Pulmonary artery endothelial cell (primary cell): ENCODE measurements at places on chromosomes 4 and X.

DNA sequence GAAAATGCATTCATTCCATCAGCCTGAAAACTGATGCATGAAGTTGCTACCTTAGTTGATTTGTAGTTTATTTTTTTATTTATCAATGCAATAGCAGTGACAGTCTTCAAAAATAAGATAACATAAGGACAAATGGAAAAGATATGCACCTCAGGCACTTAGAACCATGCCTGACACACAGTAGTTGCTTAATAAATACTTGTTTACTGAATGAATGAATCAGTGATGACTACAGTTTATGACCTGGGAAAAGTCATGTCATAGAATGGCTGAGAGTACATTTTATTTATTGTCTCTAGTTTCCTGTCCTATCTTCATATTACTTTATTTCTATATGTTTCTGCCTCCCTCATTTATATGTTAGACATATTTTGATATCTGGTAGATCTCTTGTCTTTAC, 171.8 kb downstream of the TLL1 start:
- DNase-seq: no peak

DNA sequence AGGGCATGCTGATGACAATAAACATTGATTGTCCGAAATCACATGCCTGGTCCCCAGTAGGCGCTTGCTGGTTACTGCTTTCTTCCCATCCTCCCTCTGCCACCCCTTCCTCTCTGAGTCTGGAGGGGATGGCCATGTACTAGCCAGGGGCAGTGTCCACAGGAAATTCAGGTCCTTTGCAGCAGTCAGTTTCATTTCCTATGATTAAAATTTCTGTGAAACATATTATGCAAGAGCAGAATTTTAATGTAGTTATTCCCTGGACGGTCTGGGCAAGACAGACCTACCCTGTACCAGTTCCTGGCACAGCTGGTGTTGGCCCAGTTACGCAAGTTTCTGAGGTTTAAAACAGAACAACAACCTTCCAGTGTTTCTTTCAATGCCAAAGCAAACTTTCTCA, 28.2 kb upstream of the TLR2 start:
- no peak for DNase-seq

GRCh38 chrX:136745215-136746173, 35.2 kb downstream of the ARHGEF6 start:
- DNase-seq: no peak

DNA sequence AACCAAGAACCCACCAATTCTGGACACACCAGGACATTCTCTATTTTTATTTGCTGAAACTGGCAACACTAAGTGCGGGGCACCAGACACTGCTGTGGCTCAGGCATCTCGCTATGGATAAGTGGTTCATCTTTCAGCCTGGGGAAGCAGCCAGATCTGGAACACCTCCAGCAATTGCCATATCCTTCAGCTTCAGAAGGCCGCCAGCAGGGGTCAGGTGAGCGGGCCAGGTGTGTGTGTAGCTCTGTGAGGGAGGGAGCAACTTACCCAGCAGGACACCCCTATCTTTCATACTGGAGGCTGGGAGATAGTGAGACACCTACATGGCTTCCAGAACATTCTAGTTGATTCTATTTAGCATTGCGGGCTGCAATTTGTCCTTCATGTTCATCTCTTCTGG, 57.0 kb upstream of the GBA3 start:
- DNase-seq: no peak

GRCh38 chr4:179097741-179098140, 1655.5 kb upstream of the AGA start:
- DNase-seq: no peak

DNA sequence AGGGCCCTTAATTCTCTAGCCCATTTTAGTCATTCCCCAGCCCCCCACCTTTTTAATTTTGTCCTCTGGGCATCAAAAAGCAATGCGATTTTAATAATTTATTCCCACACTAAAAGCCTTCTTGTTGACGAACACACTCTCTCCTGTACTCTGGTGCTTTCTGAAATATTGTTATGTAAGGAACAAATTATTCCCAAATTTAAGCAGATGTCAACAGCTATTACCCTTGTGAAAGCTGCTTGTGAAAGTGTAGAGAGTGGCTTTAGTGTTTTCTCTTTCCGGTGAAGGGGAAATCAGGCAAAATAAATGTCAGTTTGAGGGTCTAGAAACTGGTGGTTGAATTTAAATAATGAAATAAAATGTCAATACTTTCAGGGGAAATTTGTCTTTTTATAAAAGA, 221.2 kb upstream of the CNKSR2 start:
- no peak for DNase-seq

DNA sequence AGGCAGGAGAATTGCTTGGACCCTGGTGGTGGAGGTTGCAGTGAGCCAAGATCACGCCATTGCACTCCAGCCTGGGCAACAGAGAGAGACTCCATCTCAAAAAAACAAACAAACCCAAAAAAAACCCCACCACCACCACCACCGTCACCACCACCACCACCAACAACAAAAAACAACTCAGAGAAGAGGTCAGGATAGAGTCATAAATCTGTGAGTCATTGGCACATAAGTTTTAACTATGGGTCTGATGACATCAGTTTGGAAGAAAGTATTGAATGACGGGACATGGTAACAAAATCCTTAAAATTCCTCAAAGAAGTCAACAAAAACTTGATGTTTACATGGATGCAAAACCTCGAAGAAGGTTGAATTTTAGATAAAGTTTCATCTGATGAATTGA, 288.0 kb upstream of the SFRP2 start:
- no peak for DNase-seq

- DNase-seq: no peak
Measured at GRCh38 chr4:164639001-164639400, 114.9 kb upstream of the SMIM31 start.

DNA sequence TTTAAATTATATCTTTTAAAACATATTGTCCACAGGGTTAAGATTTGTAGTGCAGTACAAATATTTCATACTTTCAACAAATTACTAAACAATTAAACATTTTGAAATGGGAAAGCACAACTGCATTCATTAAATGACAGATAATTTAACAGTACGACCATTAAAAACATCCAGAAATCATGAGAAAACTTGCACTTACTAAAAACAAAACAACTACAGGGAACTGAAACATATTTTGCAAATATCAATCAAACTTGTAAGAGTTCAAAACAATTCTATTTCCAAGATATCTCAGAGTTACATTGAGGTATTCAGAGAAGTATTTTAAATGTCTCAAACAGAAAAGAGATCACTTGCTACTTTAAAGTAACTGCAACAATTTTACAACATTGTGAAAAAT, 478.5 kb upstream of the PCDH10 start:
- DNase-seq: no peak

GRCh38 chrX:119501511-119502148, 33.4 kb downstream of the SLC25A5 start:
- no peak for DNase-seq

GRCh38 chr4:45442466-45442865, 681.4 kb downstream of the GABRG1 start:
- no peak for DNase-seq

GRCh38 chr4:113584407-113585150, 177.0 kb downstream of the CAMK2D start:
- no peak for DNase-seq

GRCh38 chrX:99750721-99751120, 659.4 kb downstream of the PCDH19 start:
- no peak for DNase-seq

GRCh38 chrX:30992381-30992904, 79.4 kb downstream of the FTHL17 start:
- no peak for DNase-seq

DNA sequence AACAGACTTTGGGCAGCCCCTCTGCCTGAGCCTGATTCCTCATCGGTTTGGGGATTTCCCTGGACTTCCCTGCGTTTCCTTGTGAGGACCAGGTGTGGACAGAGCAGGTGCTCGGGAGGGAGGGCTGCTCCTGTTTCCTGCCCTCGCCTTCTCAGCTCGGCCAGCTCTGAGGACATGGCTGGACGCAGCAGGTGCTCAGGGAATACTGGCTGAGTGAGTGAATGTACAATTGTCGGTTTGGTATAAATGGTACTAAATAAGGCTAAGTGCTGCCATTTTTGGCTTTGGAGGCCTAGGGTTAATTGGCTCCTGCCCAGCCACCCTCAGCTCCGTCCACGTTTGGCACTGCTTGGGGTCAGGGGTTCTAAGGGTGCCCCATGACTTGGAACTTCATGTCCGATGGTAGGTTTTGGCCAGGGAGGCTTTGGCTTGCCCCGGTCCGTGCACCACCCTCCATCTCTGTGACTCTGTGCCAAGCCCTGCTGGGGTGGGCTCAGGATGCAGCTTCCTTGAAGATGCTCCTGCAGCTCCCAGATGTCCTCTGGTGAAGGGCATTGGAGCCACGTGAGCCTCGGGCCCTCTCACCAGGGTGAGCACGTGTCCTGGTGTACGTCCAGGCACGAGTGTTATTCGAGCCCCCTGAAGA, 45.0 kb upstream of the NKX1-1 start:
- DNase-seq: no peak

- DNase-seq: no peak
Measured at GRCh38 chr4:3598695-3599227, 66.5 kb upstream of the LRPAP1 start.

GRCh38 chr4:154332681-154333421, 158.7 kb downstream of the DCHS2 start:
- DNase-seq: no peak

- DNase-seq: no peak
Measured at GRCh38 chr4:79882806-79883205, 190.2 kb downstream of the ANTXR2 start.

DNA sequence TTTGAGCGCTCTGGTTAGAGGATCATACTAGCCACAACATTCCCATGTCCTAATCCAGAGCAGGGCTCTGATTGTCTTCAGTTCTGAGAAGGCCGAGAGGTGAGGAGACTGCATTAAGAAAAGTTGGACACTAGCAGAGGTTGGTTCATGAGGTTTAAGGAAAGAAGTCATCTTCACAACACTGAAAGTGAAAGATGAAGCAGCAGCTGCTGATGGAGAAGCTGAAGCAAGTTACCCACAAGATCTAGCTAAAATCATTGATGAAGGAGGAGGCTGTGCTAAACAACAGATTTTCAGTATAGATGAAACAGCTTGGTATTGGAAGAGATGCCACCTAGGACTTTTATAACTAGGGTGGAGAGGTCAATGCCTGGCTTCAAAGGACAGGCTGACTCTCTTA, 36.8 kb downstream of the RAP1GDS1 start:
- no peak for DNase-seq

- DNase-seq: no peak
Measured at GRCh38 chr4:113616443-113616842, 145.1 kb downstream of the CAMK2D start.

DNA sequence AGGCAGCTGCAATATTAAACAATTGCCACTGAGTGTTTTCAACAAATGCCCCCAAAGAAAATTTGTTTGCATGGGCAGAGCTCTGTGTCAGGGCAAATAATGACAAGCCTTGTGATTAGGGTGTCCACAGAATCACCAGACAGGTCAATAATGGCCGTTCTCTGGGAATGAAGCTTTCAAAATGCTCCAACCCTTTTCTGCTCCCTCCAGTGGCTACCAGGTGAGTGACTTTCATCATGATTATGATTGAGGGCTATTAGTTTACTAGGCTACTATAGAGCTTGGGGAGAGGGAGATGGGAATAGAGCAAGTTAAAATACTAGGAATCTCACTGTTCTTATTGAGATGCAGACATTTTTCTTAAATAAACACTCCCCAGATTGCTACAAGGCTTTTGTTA, 23.5 kb downstream of the IRS4 start:
- DNase-seq: no peak

DNA sequence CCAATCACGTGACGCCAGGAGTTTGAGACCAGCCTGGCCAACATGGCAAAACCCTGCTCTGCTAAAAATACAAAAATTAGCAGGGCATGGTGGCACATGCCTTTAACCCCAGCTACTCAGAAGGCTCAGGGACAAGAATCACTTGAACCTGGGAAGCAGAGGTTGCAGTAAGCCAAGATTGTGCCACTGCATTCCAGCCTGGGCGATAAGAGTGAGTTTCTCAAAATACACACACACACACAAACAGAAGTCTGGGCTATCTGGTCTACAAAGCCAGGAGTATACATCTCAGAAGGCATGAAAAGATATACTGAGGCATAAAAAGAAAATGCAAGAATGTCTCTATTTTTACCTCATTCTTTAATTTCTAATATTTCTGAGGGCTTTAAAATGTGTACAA, 11.3 kb downstream of the YTHDC1 start:
- no peak for DNase-seq

GRCh38 chr4:111512081-111512783, 633.0 kb upstream of the FAM241A start:
- DNase-seq: peak; percentile 32

- no peak for DNase-seq
Measured at GRCh38 chr4:1590244-1590643, 93.9 kb downstream of the FAM53A start.

- DNase-seq: no peak
Measured at GRCh38 chrX:819684-820083, 189.1 kb downstream of the SHOX start.

DNA sequence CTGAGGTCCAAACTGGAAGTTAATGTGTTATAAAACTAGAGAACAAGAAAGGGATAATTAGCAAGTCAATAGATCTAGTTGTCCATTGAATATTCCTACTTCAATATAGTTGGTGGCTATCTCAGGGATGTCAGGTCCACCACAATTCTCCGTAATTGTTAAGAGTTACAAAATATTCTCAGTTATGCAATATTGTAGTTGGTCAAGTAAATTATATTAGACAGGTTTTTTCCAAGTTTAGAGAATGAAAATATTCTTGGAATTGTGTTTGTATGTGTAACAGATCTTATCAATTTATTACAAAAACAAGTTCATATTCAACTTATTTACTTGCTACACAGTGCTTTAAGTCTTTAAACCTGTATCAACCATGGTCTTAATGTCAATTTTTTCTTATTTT, 547.4 kb downstream of the SPRY1 start:
- DNase-seq: no peak

DNA sequence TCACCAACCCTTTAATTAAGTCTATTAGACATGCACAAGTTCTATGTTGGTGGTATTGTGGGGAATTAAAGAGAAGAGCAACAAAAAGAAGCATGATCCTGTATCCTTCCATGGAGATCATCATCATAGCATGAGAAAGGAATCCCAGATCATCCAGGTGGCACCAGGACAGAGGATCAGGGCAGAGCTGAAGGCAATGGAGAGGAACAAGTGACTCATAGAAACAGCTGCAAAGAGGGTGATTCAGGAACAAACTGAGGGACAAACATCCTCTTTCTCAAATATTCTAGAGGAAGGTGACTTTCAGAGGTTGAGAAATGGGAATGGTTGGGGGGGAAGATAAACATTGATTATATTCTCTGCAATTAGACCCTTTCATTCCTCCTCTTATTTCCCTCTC, 105.5 kb upstream of the OTUD4 start:
- no peak for DNase-seq

- DNase-seq: no peak
Measured at GRCh38 chr4:5932035-5932568, 39.2 kb upstream of the CRMP1 start.

- DNase-seq: no peak
Measured at GRCh38 chrX:40719218-40719617, 16.1 kb downstream of the MED14 start.

- DNase-seq: no peak
Measured at GRCh38 chr4:66017671-66018070, 347.4 kb upstream of the EPHA5 start.
